ENCODE measurements at places on chromosomes 3 and 15. TPM values are rescaled to one million over a fixed set of nuclear protein-coding genes. Genes with fewer than 3 reads are reported as not detected.

DNA sequence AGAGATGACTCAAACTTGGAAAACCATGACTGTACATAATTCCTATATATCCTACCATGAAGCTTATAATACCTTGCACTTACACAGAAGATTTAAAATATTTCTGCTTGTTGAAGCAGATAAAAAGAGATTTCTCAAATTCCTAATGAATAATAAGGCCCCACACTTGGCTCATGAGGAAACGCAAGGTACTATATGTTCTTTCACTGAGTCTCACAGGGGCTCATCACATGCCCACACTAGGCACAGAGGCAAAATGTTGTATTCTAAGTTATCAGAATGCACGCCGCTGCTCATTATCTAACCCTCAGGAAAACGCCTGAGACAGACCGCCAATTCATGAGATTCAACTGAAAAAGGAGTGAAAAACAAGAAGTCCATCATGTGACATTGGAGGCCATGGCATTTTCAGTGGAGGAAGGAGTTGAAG, 5.6 kb downstream of the MYO1E start:
- H3K4me3 ChIP-seq = no peak overlapping the region
- H3K4me1 ChIP-seq = peaks cover 10% of the 10 kb centered on the region
- H3K36me3 ChIP-seq = no peaks in the 10 kb centered on the region
- no peaks in the 10 kb centered on the region for H3K27me3 ChIP-seq
- H3K27ac ChIP-seq = no peak overlapping the region

DNA sequence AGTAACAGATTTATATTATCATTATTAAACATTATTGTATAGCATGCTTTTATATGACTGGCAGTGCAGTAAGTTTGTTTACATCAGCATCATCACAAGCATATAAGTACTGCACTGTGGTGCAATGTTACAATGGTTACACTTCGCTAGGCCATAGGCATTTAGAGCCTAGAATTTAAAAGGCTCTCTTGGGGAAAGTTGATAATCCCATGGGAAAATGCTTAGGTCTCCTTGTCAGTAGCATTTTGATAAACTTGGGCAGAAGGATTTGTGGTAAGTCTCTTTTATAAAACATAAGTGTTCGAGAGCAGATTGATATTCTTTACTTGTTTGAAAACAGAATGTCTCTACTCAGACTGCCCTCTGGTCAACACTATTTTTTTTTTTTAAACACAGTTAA, 7.5 kb downstream of the DTWD1 start:
- H3K36me3 ChIP-seq = peaks cover 19% of the 10 kb centered on the region
- peaks cover 2% of the 10 kb centered on the region for H3K4me1 ChIP-seq
- H3K27me3 ChIP-seq = no peaks in the 10 kb centered on the region
- no peak overlapping the region for H3K27ac ChIP-seq
- no peak overlapping the region for H3K4me3 ChIP-seq

- H3K4me1 ChIP-seq = peaks cover 4% of the 10 kb centered on the region
- no peak for DNase-seq
- no peaks in the 10 kb centered on the region for H3K27me3 ChIP-seq
Observed at GRCh38 chr15:59244337-59244736, 37.7 kb downstream of the LDHAL6B start.

GRCh38 chr3:15803921-15804320, 6.1 kb upstream of the ANKRD28 start:
- peaks cover 7% of the 10 kb centered on the region for H3K4me1 ChIP-seq
- H3K27me3 ChIP-seq = no peaks in the 10 kb centered on the region
- H3K27ac ChIP-seq = no peak overlapping the region
- peaks cover 2% of the 10 kb centered on the region for H3K36me3 ChIP-seq
- DNase-seq = no peak

DNA sequence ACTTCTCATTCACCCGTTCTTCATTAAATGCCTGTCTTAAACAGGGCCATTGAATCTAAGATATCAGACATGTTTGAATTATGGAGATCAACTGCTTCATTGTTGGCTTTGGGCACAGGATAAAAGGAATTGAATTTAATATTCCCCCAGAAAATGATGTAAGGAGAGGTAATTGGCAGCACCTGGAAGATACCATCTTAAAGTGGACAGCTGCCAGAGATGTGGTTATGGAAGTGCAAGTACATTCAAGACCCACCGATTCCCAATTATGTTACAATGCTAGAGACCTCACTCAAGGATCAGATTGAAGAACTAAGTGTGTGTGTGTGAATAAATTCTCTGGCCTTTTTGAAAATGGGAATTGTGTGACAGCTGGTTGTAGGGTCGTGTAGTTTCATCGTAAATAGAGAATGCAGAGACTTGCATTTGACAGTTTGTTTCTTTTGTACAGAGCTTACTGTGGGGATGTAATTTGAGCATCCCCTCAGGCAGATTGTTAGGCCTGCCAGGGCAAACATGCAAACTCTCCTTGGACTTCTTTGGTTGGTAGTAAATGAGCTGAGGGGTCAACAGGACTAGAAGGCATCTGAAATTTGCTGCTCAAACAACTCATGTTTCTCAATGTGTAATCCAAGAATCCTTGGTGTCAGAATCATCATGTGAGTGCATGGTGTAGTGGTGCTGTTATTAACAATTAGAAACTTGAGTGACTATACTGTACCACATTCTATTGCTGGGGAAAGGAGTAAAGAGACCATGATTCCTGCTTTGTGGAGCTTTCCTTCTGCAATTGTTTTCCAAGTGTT, 359.2 kb upstream of the THRB start:
- no peaks in the 10 kb centered on the region for H3K27me3 ChIP-seq
- no peaks in the 10 kb centered on the region for H3K4me1 ChIP-seq
- H3K36me3 ChIP-seq = no peaks in the 10 kb centered on the region

ZNF620 gene
- total RNA-seq = 26.2 TPM

GOLGA8M gene
- not detected for total RNA-seq
